NCI-H2171 treated with DMSO at 0.1 percent for 48 hours (cell line): ENCODE measurements at places on chromosomes 2 and 18.

GRCh38 chr18:68480196-68480595 is 234.7 kb downstream of the TMX3 start:
- DNase-seq, result no peak

DNA sequence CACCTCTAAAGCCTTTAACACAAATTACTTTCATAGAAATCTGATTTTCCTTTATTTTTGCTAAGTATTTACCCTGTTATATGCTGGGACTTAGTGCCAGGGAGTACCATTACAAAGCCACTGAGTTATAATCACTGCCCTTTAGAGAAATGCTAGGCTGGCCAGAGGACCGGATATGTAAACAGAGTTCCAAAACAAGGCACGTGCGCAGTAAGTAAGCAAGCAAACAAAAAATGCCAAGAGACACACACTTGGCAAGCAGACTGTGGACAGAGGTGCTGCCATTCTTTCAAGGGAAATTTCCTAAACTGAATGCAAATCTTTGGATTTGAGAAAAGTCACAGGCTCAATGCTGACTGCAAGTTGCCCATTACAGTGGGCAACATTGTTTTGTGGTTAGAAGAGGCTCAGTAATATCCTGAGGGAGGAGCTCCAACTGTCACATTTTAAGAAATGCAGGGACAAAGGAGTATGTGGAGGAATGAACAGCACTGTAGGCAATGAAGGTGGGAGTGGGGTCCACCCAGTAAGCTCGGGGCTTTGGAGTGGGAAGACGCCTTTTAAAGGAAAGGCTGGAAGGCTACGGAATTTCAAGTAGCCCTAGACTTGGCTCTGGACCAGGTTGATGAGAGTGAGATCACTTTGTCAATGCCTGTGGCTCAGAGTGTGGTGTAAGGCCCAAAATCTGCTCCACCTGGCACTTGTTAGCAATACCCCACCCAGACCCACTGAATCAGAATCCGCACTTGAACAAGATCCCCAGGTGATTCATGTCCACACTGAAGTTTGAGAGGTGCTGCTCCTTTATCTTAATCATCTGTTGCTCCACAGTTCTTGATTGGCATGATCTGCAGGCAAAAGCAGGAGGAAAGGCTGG is 2.1 kb upstream of the PARD6G start:
- DNase-seq, result no peak

- DNase-seq, result peak; percentile 4
Observed at GRCh38 chr18:13811993-13812392, 12.0 kb upstream of the MC5R start.

GRCh38 chr2:54808661-54809060 is 85.2 kb downstream of the EML6 start:
- no peak for DNase-seq

- no peak for DNase-seq
Observed at GRCh38 chr18:62741118-62741566, 25.8 kb downstream of the PHLPP1 start.
